ENCODE measurements at places on chromosomes 6 and 20.
A peak's percentile ranks its signal among the peaks of the same experiment; 100 is the strongest.

DNA sequence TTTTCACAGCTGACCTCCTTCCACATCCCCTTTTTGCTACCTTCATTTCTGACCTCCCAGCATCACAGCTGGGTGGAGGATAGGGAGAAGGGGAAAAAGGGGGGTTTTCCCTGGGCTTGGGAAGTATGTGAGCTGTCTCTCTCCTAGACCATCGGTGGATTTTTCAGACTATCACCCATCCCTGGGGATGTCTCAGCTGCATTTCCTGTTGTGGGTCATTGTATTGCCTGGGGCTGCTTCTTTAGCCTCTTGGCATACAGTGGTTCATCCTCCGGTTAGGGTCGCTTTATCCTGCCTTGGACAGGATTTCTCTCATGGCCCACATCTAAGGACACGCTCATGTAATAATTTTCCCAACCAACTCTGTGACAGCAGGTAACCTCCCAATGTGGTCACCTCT lies 142.5 kb upstream of the ARG1 start:
- DNase-seq = no peak

DNA sequence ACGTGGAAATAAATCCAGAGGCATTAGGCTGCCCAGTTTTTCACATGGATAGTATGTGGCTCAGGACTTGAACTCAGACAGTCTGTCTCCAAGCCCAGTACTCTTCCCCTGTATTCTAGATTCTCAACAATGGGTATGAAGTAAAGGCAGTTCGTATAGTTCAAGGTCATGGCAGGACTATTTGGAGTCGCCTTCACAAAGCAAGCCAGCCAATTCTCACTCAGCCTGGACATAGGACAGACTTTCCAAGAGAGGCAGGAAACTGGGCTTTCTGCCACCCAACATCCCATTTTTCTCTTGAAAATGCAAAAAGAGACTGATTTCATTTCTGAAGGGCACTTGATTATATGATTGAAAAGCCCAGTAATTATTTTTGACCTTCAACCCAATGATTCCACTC lies 111.0 kb downstream of the EDN1 start:
- DNase-seq = no peak

DNA sequence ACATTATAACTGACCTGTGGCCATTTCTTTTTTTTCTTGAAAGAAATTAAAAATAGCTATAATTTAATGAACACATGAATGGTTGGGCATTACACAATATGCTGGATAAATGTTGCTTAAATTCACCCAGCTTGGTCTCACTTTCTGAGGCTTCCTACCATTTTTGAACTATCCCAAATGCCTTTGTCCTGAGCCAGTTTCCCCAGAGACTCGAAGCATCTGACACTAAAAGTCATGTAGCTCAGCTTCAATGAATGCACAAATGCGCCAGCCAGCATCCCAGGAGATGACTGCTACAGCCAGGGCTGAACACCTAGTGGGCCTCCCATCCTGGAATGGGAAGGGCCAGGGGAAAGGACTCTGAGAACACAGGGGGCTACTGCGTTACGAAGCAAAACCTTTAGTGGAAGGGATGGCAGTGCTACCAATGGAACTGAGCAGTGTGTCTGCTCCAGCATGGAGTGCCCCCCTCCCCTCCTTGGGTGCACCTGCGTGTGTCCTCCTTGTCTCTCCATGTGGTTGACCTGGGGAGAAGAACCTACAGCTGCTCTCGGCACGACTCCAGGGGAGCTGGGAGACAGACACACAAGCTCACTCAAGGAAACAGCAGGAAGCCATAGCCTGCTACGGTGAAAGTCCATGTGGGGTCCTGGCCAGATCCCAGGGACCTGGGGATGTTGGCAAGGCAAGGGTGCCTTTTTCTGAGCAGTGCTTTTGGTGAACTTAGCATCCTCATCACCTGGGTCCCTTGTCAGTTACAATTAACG lies 60.9 kb downstream of the IRF4 start:
- DNase-seq = no peak

DNA sequence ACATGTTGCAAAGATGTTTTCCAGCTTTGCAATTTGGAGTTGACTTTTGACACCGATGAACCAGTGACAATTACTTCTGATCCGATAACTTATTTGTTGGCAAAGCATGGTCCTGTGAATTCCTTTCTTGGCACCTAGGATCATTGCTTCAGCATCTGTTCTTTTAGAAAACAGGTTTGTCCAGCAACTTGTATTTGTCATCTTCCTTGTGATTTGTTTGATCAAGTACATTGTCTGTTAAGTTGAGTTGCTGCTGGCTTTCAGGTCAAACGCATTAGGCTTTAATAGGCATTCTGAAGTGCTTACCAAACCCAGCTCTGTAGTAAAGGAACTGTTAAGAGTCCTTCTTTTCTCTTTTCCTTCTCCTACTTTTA lies 192.4 kb upstream of the ZNF217 start:
- no peak for DNase-seq

- DNase-seq = no peak
Measured at GRCh38 chr20:49916146-49917002, 1.0 kb upstream of the SPATA2 start.

DNA sequence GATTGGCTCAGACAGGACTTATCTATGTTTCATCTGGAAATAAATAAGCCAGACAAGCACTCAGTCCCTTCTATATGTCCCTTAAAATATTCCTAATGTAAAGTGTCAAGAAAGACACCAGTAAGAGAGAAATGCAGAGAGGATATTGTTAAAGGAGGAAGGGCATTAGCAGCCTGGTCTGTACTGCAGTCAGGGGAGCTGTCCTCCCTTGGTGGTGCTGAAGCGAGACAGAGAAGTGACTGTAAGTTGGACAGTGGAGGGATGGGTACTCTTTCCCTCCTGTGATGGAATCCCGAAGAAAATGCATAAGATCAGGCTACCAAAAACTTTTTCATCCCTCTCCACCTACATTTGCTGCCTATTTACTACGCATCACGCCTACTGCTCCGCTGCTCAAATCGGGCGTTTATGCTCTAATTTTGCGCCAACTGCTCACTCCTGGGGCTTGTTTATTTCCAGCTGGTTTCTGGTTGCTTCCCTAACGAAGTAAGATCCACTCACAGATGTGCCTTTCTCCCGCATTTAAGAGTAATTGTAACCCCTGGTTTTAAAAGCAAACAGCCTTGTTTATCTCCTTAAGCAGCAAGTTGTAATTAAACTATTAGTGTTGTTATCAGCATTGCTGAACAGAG lies 35.2 kb downstream of the PHACTR1 start:
- DNase-seq = peak; percentile 8

DNA sequence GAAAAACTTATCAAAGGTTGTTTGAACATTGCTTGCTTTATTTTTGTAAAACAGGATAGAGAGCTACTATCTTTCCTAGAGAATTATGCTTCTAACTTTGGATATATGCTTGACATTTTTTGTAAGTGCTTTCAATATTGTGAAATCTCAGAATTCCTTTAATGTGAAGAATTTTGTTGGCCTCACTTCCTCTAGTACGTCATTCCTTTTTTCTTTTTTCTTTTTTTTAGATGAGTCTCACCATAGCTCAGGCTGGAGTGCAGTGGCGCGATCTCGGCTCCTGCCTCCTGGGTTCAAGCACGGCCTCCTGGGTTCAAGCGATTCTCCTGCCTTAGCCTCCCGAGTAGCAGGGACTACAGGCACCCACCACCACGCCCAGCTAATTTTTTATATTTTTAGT lies 668.1 kb downstream of the RFPL4B start:
- DNase-seq = no peak

- DNase-seq = no peak
Measured at GRCh38 chr6:71248306-71248765, 40.3 kb upstream of the OGFRL1 start.

DNA sequence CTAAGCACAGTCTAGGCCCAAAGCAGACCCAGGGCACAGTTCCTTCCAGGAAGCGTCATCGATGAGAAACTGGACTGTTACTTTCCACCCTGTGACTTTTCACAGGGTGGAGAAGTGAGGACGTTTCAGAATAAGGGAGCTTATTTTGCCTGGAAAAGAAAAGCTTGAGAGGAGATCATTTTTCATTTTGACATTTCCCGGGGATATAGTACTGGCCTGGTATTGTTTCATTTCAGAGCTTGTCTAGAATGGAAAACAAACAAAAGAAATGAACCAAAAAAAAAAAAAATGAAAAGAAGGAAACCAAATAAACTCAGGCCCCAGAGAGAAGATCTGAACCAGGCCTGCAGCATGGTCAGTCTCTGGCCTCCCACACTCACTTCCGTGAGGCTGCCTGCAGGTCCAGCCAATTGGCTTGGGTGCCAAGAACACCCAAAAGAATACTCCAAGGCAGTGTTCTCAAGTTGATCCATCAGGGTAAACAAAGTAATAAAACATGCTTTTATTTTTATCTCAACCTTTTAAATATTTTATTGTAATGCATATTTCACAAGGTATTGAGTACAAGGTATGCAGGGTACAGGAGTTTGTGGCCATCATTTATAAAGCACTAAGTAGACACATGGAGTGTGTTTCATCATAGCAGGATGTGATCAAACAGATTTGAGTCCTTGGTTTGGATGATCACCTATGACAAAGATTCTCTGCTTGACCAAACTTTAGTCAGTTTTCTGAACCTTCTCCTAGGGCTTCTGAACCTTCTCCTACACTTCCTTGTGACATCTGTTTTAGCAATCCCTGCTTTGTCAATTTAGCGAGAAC lies 176.9 kb upstream of the GGTLC1 start:
- DNase-seq = no peak

All from stimulated activated CD4-positive, alpha-beta T cell treated with anti-CD3 and anti-CD28 coated beads, Interleukin-15, amount 100 ng/mL, for 1 hour (primary cell).